ENCODE measurements at places on chromosomes 3 and 15.
A peak's percentile ranks its signal among the peaks of the same experiment; 100 is the strongest.

- DNase-seq = no peak
These were observed 38.4 kb downstream of the SLCO3A1 start for GRCh38 chr15:91891788-91892345.

- no peak for DNase-seq
These were observed 30.8 kb downstream of the HLTF start for GRCh38 chr3:149055575-149055974.

DNA sequence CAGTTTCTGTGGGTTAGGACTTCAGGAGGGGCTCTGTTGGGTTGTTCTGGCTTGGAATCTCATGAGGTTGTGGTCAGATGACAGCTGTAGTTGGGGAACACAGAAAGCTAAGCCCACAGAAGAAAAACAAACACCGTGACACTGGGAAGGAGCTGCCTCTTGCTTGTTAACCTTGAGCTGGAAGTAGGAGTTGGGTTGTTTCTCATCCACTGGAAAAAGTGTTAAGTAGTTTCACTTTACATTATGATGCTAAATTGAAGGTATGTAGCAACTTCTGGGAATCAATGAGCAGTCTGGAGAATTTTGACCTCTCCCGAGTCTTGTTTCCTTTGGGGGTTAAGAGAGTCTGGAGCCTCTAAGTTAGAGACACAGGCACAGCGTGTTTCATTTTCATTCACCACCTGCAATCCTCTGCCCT is 20.4 kb downstream of the HACD3 start:
- DNase-seq = no peak

- DNase-seq = no peak
These were observed 35.3 kb downstream of the STARD5 start for GRCh38 chr15:81288616-81289015.

GRCh38 chr3:173009410-173009809 is 131.6 kb downstream of the SPATA16 start:
- DNase-seq = no peak

GRCh38 chr15:65818927-65819562 is 27.0 kb upstream of the DENND4A start:
- peak; percentile 76 for DNase-seq

DNA sequence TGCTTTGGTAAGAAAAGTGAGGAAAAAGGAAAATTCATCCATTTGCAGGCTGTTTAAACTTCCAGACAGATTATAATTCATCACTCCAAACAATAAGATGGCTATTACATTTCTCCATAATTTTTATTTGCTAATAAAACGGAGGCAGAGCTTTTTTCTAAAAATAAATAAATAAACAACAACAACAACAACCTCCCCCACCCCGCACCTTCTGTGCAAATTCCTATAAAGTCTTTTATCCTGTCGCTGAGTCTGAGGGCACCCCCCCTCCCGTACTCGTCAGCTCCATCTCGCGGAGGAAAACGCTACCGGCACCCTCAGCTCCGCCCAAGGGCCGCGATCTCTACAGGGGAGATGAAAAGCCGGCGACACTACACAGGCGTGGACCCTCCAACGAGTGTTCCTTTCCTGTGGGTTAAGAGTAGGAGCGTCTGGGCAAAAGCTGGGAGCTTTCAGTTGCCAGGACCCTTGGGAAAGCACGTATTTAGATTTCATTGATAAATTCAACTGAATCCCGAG is 1.0 kb upstream of the ATP1B3 start:
- peak; percentile 74 for DNase-seq

GRCh38 chr15:74955796-74956647 is 550 bp downstream of the RPP25 start:
- DNase-seq = peak; percentile 39

DNA sequence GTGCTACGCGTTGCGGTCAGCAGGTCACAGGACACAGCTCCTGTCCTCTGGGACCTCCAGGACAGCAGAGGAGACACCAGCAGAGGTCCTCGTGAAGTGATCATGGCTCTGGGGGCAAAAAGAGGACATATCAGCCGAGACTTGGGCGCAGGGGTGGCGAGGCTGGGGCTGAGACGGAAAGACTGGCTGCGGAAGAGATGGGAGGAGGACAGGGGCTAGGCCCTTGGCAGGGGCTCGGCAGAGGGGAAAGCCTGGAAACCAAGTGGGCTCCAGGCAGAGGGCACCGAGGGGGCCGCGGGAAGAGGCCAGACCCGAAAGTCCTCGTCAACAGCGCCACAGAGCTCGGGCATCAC is 4.9 kb upstream of the CFAP100 start:
- no peak for DNase-seq

GRCh38 chr3:128409624-128410581 is 56.8 kb downstream of the DNAJB8 start:
- DNase-seq = no peak

DNA sequence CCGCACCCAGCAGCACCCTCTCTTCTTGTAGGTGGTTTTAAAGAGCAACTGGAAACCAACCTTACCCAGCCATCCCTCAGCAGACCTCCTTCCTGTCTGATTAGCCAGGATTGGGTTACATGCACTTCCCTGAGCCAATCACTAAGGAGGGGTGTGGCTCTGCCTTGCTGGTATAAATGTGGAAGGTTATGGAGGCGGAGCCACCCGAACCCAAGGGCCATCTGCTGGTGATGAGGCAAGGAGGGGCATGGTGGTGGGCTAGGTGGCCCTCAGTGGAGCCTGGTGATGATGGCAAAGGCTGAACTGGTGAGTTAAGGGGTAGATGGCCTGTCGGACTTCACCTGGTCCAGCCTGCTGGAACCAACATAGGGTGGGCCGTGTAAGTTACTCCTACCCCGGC is 39.8 kb downstream of the CCDC33 start:
- no peak for DNase-seq

DNA sequence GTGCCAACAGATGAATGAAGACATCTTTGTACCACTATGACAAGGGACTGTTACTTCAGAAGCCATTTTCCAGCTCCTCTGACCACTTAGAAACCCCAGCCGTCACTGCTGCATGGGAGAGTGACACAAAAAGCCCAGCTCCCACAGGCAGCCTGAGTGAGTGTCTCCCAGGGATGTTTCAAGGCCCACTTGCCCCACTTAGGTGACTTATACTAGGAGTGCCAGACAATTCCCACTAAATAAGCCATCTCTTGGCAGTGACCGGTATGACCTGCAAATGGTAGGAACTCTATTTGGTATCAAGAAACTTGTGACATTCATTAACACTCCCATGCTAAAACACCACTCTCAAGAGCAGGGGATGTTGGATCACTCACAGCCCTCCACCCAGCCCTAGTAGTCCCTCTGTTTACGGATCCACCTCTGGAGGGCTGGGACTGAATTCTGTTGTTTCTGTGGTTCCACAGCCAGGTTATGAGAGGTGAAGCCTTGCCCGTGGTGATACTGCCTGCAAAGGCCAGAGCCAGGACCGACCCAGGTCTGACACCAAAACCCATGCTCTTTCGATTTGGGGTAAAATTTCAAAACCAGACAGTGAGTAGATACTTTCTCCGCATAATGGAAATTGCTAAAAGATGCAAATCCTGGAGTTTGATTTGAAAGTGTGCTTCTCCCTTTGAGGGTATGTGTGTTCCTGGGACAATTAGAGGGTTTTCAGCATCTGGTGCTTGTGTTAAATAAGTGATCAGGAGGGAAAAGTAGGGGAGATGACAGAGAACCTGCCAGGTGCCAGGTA is 14.5 kb downstream of the RBP1 start:
- DNase-seq = no peak

DNA sequence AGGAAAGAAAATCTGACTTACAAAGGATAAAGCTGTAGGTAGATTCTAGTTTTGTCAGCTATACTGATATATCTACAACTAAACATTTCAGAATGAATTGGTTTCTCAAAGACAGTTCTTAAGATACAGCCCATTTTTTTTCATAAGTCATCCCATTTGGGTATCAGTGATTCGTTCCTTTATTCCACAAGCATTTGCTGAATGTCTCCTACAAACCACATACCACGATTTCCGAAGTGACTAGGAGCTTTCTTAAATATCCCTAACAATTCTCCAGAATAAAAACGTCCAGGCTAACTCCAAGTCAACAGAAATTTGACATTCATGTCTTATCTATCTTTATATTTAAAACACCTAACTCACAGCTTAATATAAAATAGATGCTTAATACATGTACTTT is 59.8 kb downstream of the TP53BP1 start:
- no peak for DNase-seq

GRCh38 chr3:68485051-68485450 is 447.3 kb downstream of the TAFA4 start:
- DNase-seq = no peak

DNA sequence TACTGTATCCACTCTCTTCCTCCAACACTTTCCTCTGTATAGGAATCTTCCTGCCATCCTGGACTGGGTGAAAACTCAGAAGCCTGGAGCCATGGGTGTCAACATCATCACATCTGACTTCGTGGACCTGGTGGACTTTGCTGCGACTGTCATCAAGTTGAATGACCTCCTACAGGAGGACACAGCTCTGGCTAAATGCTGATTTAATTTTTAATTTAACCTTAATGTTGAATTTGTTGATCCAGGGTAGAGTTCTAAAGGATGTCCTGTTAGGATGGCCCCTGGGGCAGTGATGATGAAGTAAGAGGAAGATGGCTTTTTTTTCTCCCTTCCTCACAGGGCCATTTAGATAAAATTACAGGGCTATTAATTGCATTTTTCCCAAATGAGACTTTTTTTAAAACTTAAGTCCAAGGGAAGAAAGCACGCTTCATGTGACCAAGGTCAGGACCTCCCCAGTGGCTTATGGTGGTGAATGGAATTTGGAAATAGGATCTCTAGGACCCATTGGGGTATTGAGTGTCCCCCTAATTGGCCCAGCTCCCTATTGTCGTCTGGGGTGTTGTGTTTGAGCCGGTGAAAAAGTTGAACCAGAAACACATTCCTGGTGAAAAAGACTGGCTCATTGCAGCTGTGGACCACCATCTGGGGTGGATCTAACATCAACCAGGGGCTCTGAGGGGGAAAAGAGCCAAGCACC is 125.7 kb upstream of the ZBED2 start:
- no peak for DNase-seq

DNA sequence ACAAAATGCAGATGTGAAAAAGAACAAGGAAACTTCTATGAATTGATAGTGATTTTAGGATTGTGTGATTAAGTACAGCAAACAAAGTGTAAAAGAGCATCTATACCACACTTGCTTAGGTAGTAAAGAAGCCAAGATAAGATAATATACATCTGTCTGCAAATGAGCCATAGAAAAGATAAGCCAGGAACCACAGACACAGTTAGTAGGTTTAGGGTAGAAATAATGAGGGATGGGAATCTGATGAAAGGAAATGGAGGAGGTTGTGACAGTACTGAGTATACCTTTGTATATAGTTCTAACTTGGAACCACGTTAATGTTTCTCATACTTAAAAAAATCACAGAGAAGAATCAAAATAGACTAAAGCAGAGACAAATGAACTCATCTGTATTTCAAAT is 54.0 kb downstream of the TCF12 start:
- DNase-seq = no peak

GRCh38 chr15:74793135-74794028 is 11.5 kb downstream of the CSK start:
- peak; percentile 67 for DNase-seq

- DNase-seq = no peak
These were observed 1.4 kb upstream of the COL8A1 start for GRCh38 chr3:99637016-99637367.

DNA sequence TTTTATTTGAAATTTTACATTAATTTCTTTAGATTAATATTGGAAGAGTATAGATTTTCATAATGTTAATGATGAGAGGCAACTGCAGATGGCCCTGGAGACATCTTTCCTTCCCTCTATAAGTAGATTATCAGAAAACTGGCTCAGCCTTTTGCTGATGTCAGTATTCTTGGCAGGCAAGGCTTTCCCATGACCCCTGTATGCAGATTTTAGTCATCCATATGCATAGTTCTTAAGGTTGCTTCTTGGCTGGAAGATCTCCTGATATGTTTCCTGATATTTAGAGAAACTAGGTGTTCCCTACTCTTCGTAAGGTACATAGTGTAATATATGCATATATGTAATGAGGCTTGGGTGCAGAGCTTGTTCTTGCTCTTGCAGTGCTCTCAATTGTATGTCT is 911.4 kb downstream of the EPHA3 start:
- no peak for DNase-seq

- no peak for DNase-seq
These were observed 34.9 kb downstream of the APH1B start for GRCh38 chr15:63312286-63312685.

DNA sequence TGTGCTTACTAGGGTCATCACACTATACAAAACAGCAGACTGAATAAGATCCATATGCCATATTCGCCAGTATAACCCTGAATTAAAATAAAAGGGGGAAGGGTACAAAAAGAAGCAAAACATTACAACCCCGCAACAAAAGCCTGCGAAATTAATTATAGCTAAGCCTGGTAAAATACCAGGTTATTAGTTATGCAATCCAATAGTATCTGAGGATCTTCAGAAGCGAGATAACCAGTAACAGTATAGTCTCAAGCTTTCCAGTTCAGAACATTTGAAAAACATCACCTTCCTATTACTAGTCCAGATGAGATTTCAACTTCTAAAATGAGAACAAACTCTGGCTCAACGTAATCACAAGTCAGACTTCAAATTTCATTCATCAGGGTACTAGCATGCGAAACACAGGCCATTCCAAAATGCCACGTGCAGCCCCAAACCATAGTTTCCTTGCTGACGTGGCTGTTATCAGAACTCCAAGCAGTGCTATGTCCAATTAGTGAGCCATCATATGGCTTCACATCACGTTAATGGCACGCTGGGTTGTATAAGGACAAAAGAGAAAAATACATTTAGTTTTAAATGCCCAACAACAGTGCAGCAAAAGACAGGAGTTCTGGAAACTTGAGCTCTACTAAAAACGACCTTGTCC is 1.1 kb downstream of the SSR3 start:
- DNase-seq = peak; percentile 61

GRCh38 chr15:87843312-87843711 is 413.2 kb downstream of the NTRK3 start:
- no peak for DNase-seq

DNA sequence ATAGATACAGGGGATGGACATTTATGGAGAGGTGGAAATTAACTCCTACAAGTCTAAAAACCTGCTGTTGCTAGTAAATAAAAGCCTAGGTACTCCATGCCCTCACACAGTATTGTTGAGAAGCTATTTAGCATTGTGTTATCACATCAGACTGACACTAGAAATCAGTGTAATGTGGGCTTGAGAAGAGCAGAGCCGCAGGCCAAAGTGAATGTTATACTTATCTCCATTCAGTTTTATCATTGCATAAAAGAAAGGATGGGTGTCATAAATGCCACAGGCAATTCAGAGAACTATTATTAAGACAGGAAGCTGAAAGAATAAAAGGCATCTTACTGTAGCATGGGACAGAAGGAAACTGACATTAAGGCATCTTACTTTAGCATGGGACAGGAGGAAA is 13.7 kb upstream of the ISLR start:
- DNase-seq = no peak
